ENCODE measurements at places on chromosomes 3 and 15.

DNA sequence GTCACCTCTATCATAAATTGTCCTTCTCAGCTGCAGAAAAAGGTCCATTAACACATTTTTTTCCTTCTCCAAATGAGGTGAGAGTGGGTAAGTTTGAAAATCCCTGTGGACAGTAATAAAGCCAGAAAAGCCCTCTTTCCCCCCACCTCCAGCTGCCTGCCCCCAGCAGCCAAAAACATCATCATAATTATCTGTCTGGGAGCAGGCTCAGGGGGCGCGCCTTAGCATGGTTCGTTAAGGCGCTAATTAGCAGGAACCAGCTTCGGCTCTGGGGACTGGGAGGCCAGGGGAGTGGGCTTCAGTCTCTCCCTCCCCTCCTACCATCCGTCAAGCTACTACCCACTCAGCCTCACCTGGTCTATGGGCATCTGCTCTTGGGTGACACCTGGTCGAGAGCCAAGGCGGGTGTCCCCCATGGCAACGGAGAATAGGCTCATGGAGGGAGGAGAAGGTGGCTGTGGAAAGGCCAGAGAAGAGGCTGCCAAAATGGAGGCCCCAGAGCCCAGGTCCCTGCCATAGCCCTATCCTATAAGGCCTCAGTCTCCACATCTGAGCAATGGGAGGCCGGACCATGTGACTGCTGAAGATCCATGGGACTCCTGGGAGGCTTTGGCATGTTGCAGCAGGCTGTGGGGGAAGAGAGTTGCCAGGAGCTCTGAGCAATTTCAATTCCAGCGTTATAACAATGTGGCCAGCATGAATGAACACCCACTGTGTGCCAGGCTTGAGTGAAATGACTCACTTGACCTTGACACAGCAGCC lies 140.1 kb upstream of the LINGO1 start:
- DNase-seq = no peak

- no peak for DNase-seq
Observed at GRCh38 chr3:79005084-79005483, 762.7 kb downstream of the ROBO1 start.

- no peak for DNase-seq
Observed at GRCh38 chr3:154310840-154311239, 13.4 kb downstream of the DHX36 start.

- DNase-seq = no peak
Observed at GRCh38 chr15:49439678-49440395, 16.8 kb downstream of the FGF7 start.

Measured in HT-29 (cell line).